ENCODE measurements at places on chromosomes 4 and X.
A peak's percentile ranks its signal among the peaks of the same experiment; 100 is the strongest.

DNA sequence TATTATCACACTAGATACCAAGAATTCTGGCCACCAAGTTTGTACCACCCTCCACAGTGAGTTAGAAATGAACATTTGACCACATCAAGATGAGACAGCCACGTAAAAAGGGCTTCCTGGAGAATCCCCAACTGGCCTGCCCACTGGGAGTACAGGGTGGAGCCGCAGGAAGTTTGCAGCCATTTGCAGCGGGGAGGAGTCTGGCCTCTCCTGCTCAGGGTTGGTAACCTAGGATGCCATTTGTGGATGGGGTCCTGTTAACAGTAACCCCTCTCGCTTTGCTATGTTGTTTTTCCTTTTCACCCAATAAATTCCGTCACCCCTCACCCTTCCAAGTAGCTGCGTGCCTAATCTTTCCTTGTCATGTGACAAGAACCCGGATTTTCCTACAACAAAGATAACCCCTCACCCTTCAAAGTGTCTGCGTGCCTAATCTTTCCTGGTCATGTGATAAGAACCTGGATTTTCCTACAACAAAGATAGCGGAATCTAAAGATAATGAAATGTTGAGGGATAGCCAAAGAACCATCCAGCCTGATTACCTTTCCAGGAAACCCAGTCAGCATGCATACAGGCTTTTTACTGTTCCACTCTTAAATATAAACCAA lies 245.4 kb downstream of the NAF1 start:
- no peak for DNase-seq

GRCh38 chrX:102765217-102765616 lies 44.7 kb downstream of the GPRASP3 start:
- DNase-seq, result no peak

DNA sequence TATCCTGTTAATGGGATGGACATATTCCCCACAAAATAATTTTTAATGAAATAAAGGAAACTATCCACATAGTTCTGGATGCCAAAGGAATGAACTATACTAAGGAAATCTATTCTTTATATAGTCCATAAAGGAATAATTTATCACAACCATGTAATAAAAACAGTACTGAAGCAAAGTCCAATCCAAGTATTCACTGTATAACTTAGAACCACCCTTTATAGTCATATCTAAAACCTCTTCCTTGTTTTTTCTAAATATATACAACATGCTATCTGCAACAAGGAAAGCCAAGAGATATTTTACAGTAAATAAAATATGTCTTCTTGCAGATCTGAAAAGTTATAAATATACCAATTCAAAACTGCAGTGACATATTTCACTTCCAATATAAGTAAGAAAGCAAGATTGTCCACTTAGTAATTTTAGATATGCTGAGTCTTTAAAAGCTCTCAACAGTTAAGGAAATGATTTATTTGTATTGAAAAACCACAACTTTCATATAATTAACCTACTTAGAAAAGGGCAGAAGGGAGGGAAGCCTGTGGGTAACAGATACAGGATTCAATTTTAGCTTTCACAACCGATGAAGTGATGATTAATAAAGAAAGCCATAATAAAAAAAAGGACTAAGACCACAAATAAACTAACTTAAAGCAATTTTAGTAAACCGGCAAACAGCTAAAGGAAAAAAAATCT lies 8.0 kb downstream of the NR3C2 start:
- no peak for DNase-seq

DNA sequence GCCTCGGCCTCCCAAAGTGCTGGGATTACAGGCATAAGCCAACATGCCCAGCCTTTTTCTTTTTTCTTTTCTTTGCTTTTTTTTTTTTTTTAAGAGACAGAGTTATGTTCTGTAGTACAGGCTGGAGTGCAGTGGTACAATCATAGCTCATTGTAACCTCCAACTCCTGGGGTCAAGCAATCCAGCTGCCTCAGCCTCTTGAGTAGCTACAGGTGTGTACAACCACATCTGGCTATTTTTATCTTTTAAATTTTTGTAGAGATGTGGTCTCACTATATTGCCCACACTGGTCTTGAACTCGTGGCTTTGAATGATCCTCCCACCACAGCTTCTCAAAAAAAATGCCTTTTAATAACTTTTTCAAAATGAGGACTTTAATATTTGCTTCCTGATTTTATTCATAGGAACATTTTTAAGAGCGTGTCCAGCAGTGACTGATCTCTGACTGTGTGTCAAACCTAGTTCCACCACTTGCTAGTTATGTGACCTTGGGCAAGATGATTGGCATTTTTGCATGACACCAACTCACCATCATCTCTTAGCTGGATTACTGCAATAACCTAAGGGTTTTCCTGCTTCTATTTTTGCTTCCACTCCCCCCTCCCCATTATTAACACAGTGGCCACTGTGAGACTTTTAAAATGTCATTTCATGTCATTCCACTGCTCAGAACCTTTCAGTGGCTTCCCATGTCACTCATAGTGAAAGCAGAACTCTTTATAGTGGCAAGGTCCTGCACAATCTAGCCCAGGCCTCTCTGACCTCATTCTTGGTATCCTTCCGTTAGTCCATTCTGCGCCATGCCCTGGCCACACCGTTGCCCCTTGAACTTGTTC lies 4.5 kb upstream of the TNIP3 start:
- peak; percentile 12 for DNase-seq

DNA sequence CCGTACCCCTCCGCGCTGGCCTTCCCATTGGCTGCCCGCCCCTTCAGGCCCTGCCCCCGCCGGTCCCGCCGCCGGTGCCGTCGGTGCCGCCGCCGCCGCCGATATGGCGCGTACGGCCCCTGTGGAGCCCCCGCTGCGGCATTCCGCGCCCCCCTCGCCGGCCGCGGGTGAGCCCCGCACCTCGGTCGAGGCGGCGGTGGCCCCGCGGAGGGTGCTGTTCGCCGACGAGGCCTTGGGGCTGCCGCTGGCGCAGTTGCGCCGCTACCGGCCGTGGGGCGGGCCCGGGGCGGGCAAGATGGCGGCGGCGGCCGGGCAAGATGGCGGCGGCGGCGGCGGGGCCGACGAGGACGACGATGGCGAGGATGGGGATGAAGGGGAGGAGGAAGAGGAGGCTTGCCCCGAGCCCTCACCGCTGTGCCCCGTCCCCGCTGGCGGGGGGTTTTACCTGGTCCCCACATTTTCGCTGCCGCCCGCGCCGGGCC lies at the start of gene PPP1R3F:
Gene PPP1R3F, plus strand, starts transcription at position 27 of the 482 bp plus-strand sequence. Its CDS starts 77 bp downstream, at position 104.
- DNase-seq, result no peak

DNA sequence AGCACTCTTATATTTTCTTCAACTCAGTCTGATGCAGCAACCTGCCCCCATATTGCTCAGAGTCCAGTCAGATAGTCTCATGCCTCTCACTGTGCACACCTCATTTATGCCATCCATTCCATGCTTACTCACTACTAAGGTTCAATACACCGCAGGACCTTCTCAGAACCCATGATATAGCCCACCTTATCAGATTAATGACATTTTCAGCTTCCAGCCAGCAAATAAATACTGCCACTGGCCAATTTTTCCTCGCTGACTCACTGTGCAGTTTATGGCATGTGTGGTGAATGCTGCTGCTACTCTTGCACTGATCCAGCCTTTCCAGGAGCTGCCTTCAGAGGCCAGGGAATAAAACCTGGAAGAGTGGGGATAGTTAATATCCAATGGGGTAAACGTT lies 380.6 kb upstream of the SPOCK3 start:
- no peak for DNase-seq

- DNase-seq, result no peak
Measured at GRCh38 chr4:159010563-159011260, 92.2 kb upstream of the RAPGEF2 start.

GRCh38 chrX:155747520-155747919 lies 133.6 kb upstream of the VAMP7 start:
- DNase-seq, result no peak

DNA sequence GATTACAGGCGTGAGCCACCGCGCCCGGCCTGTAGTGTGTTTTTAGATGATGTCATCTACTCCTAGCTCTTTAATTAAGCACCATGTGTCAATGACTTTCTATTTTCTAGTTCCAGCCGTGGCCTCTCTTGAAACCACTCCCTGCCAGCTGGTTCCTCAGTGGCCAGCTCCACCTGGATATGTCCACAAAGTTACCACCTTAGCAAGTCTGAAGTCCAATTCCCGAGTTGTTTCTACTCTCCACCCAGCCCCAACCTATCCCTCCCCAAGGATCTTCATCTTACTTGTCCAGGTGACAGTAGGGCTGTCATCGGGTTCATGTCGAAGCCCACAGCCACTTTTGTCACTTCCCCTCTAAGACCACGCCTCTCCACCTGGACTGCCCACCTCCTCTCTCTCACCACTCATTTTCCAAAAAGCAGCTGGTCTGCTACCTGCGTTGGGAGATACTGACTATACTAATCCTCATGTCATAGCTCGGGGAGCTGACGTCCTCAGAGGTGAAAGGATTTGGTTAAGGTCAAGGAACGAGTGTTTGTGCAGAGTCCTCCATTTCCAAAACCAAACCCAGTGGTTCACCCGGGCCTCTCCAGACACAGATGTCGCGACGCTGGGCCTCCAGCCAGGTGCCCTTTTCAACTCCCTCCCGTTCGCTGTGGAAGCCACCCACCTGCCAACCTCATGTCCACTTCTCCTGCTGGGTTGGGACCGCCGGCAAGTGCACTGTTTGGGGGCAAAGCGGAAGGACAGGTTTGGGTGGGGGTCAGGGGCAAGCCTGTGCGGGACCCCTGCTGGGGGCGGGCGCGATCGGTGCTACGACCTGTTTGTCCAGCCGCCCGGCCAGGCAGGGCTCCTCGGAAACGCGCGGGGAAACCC lies 704 bp downstream of the FAM3A start:
- no peak for DNase-seq

- DNase-seq, result no peak
Measured at GRCh38 chr4:165947019-165947418, 74.0 kb downstream of the TLL1 start.

- DNase-seq, result peak; percentile 0
Measured at GRCh38 chrX:33252306-33252825, 41.0 kb upstream of the DMD start.

- no peak for DNase-seq
Measured at GRCh38 chr4:155388162-155388561, 11.4 kb upstream of the MAP9 start.

DNA sequence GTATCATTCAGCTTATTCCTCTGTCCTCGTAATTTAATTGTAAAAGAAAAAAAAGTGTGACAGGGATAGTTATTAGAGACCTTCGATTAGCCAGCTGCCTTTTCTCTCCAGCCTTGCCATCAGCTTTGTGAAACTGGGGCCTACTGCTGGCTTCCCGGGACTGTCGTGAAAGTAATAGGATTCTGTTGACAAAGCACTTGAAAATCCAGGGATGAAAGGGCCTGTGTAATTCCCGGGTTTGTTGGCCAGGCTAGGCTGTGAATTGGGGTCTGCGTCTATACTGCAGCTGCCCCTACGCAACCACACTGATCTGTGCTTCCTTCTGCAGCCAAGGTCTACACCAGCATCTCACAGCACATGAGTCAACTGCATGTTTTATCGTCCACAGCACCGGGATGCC lies 120.4 kb upstream of the SCML1 start:
- no peak for DNase-seq

- DNase-seq, result no peak
Measured at GRCh38 chr4:154044108-154044531, 255.2 kb upstream of the SFRP2 start.

- no peak for DNase-seq
Measured at GRCh38 chr4:157918036-157918832, 254.6 kb downstream of the GASK1B start.

DNA sequence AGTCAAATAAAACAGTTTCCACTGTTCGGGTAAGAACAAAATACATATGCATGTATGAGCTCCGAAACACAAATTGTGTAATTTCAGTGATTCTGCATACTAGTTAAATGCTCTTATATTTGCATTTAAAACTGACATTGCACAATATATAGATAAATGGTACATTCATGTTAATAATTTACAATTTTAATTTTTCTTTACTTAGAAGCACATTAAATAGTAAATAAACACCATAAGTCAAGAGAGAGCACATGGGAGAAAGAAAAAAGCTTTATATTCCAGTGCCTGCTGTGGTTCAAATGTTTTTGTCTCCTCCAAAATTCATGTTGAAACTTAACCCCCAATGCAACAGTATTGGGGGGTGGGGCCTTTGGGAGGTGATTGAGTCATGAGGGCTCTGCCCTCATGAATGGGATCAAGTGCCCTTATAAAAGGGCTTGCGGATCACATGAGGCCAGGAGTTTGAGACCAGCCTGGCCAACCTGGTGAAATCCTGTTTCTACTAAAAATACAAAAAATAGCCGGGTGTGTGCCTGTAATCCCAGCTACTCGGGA lies 322.9 kb downstream of the BCOR start:
- peak; percentile 38 for DNase-seq

DNA sequence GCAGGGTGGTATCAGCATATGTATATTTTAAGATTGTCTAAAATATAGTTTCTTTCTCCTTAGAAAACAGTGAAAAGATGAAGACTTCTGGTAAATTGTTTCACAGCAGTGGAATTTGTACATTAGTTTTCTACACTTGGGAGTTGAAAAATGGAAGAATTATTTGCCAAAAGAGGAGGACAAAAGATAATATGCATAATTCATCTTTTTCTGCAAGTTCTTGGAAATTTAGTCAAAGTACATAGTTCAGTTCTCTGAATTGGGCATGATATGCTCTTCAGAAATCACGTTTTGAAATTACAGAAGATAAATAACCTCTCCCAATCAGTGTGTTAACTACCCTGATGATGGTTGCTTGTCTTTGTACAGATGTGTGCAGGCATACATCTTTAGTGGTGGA lies 47.0 kb downstream of the RBPJ start:
- no peak for DNase-seq

GRCh38 chr4:51845055-51845426 lies 2.1 kb downstream of the DCUN1D4 start:
- DNase-seq, result no peak

Measured in NB4 (cell line).